Myometrial cell (primary cell): ENCODE measurements at places on chromosomes 16 and 17. TPM values are rescaled to one million over a fixed set of nuclear protein-coding genes. Genes with fewer than 3 reads are reported as not detected.

NR1D1 gene
- total RNA-seq = 4.9 and 5.8 TPM in 2 replicates

ATP2A1 gene
- total RNA-seq = 0.29 TPM in 1 of 2 replicates, not detected in the other

ITGB4 gene
- total RNA-seq = not detected in 2 replicates

CMTM2 gene
- total RNA-seq = not detected in 2 replicates

DYNC1LI2 gene
- 49.0 and 53.5 TPM in 2 replicates for total RNA-seq

NFATC2IP gene
- total RNA-seq = 20.0 and 21.6 TPM in 2 replicates

PRAC1 gene
- not detected in 2 replicates for total RNA-seq

SCRN2 gene
- 27.5 and 29.7 TPM in 2 replicates for total RNA-seq

SEPTIN12 gene
- total RNA-seq = not detected in 2 replicates

PTGES3L gene
- 0.29 and 1.4 TPM in 2 replicates for total RNA-seq

GJD3 gene
- 0.53 and 2.6 TPM in 2 replicates for total RNA-seq

PYDC1 gene
- not detected in 2 replicates for total RNA-seq

WFDC1 gene
- total RNA-seq = not detected in 2 replicates

TBC1D3G gene
- not detected in 2 replicates for total RNA-seq

MEIOB gene
- total RNA-seq = not detected in 2 replicates

DGKE gene
- total RNA-seq = 0.58 and 1.6 TPM in 2 replicates

CCL4L2 gene
- not detected in 2 replicates for total RNA-seq
